Stimulated activated CD4-positive, alpha-beta T cell treated with anti-CD3 and anti-CD28 coated beads, Interleukin-4, amount 100 ng/mL, for 4 hours (primary cell): ENCODE measurements at places on chromosomes 16 and 17.
A peak's percentile ranks its signal among the peaks of the same experiment; 100 is the strongest.

GRCh38 chr16:75024594-75024993 lies 25.8 kb downstream of the ZNRF1 start:
- DNase-seq = no peak

- DNase-seq = no peak
These were observed 83.1 kb downstream of the NT5M start for GRCh38 chr17:17386094-17386800.

DNA sequence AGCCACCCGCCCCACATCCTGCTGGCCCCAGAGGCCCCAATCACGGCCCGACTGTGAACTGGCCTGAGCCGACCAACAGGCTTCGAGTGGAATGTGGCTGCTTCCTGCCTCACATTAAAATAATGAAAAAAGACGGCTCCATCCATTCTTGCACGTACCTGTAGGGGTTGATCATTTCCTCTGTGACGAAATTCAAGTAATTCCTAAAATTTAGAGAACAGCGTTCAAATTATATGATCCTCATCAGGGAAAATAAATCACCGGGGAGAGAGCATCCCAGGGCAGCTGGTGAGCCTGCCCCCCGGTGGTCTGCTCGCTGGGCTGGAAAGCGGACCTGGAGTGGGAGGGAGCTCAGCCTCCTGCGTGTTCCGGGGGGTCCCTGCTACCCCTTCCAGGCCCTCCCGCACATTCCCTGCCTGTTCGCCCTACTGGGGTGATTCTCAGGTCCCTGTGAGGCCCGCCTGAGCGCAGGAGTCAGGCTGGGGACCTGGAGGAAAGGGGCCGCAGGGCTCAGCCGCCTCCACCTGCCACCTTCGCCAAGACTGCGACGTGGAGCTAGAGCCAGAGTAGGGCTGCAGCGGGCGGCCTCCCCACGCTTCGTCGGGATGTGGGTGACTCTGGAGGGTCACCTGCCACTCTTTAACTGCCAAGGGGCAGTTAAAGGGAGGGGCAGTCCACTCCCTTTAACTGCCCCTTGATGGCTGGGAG lies 28.9 kb downstream of the SLC7A5 start:
- no peak for DNase-seq

- no peak for DNase-seq
These were observed 301.2 kb downstream of the MAP2K6 start for GRCh38 chr17:69715656-69716055.

DNA sequence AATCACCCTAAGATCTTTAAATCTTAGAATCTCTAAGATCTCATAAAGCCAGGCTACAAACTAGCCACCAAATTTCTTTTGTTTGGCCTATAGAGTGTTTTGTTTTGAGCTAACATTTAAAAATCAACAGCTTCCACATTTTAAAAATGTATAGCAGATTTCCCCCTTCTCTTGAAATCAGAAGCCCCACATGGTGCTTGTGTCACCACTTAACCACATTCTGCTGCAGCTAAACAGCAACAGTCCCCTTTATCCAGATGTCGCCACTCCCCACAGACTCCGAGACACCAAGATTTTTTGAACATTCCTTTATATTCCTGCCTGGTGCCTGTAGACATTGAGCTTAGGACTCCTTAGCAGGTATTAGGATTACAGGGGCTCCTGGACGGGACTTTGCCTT lies 16.0 kb downstream of the GUCY2D start:
- no peak for DNase-seq

DNA sequence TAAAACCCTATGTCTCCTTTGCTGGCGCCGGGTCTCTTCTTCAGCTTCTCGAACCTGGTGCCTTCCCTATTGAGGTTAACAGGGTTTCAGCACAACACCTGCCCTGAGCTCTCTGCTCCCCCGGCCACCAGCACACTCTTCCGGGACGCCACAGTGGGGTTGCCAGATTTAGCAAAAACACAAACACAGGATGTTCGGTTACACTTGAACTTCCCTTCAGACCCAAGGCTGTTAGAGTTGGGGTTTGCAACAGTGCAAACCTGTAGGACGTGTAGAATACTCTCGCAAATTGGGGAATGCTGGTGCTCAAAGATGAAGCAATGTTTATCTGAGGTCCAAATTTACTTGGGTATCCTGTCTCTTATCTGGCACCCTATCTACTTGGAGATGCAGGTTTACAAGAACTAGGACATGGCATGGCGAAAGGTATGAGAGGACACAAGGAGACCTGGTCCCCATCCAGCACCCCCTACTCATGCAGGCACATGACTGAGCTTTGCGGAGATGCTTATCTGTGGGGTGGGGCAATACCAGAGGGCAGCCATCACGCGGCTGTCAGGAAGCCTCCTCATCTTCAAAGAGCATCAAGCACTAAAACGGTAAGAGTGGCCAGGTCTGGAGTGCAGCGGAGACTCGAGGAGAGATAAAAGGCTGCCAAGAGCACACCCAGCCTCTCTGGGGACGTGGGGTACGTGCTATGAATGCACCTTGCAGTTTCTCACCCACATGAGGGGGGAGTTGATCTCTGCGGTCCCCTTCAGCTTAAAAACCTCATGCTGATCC lies 52.8 kb downstream of the SDK2 start:
- peak; percentile 21 for DNase-seq

DNA sequence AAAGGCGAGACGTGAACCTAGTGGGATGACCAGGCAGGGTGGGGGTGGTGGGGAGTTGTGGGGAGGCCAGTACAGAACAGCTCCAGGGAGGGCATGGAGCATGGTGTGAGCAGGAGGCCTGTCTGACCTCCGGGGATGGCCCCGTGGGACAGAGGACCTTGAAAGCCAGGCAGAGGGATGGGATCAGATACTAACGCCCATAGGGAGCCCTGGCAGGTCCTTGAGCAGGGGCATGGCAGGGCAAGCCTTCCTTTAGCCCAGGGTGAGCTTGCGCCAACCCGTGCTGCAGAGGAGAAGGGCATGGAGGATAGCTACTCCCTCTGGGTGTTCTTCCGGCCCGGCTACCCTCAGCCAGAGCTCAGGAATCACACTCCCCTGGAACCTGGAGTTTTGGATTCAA lies 35.3 kb downstream of the TMEM235 start:
- no peak for DNase-seq

- no peak for DNase-seq
These were observed 8.5 kb downstream of the ITGA3 start for GRCh38 chr17:50064253-50065001.

GRCh38 chr17:3316836-3317235 lies 18.7 kb upstream of the OR3A1 start:
- DNase-seq = no peak

DNA sequence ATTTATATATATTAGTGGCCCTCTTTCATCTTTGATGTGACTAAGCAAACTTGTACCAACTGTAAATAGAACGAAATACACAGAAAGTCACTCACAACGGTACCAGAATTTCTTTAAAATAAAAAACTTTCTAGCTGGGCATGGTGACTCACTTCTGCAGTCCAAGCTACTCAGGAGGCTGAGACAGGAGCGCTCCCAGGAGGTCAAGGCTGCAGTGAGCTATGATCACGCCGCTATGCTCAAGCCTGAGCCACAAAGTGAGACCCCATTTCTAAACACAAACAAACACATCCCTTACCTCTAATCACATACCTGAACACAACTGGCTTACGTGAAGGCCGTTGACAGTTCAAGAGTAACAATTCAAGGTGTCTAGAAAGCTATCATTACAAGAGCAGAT lies 29.7 kb downstream of the STAT5B start:
- DNase-seq = no peak

GRCh38 chr17:41498276-41498675 lies 7.1 kb downstream of the KRT13 start:
- DNase-seq = no peak

DNA sequence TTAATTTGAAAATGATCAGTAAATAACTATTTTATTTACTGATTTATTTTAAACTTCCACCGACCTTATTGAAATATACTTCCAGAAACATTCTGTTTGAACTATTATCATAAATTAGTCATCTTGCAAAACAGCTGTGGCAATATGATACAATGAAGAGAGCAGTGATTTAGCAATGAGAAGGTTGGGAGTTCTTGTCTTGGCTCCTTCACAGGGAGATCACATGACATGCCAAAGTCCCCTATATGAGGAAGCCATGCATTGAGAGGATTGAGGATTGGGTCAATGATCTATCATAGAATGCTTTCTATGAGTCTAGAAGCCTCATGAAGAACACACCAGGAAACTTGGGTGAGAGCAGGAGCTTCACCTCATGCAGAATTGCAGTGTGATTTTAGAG lies 222.7 kb downstream of the LGALS9B start:
- DNase-seq = no peak

GRCh38 chr17:33933576-33933975 lies 321.5 kb upstream of the CCL2 start:
- DNase-seq = no peak

GRCh38 chr16:54052271-54052670 lies 234.3 kb downstream of the IRX3 start:
- no peak for DNase-seq

DNA sequence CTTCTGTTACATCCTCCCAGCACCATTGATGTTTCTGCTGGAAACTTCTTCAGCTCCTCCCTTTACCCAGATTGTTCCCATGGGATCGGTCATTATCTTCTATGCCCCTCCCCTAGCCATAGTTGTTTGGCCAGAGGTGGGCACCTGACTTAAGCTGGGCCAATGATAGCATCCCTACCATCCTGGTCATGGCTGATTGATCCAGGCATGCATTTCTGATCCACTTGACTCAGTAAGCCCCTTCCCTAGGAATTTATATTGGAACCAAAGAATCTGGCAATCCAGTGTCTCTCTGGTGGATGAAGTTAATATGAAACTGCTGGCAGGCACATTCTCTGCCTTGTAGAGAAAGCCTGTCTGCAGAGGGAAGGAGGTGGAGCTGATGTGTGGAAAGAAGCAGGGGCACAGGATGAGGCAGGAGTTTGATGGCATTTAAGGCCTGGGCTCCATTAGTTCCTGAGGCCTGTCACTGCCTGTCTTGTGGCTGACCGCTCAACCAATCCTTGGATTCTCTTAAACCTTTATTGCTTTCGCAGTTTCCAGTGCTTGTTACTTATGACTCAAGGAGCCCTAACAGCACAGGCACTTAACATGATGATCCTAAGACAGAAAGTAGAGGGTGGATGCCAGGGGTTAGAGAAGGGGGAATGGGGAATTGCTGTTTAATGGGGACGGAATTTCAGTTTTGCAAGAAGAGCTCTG lies 152.4 kb downstream of the ABCC12 start:
- DNase-seq = no peak

- DNase-seq = no peak
These were observed 72.5 kb upstream of the ALOX12 start for GRCh38 chr17:6923385-6923784.

GRCh38 chr16:72291121-72291520 lies 119.2 kb upstream of the PMFBP1 start:
- no peak for DNase-seq

DNA sequence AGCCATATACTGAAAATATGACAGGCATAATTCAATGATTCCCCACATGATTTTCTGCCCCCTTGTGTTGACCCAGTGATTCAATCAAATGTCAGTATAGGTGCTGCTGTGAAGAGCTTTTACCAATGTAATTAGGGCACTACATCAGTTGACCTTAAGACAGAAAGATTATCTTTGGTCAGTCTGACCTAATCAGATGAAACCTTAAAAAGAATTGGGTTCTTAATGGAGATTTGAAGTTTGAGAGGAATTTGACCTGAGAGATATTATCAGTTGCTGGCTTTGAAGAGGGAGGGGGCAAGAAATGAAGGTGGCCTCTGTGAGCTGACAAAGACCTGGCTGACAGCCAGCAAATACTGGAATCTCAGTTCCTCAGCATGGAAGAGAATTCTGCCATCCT lies 358.7 kb upstream of the CA10 start:
- DNase-seq = no peak

DNA sequence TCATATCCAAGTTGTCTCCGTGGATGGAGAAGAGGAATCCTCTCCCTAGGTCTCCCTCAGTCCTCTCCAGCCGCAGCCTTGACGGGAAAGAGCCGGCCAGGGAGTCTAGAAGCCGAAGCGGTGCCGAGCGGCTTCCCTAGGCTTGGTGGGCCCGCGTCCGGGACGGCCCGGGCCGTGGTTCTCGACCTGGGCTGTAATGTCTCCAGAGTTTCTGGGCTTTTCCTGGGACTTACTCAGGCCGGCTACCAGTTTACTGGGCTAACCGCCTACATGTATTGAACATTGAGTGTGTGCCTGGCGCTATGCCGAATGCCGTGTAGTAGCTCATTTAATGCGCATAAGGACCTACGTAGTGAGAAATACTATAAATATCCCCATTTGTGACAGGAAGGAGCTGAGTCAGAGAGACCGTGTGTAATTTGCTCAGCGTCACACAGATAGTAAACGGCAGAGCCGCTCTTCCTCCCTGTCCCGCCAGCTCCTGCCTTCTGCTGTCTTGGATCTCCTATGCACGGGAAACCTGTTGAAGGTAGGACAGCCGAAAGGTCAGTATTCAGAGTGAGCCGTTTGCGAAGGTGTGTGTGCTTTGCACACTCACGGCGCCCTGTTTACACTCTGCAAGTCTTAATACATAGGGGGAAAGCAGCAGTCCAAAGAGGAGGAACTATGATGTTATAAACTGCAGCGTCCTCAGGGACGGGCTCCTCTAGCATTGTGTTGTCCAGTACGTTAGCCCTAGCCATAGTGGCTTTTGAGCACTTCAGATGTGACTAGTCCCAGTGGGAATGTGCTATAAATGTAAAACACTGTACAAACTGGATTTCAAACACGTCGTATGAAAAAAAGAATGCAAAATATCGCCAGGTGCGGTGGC lies 723 bp upstream of the SPAG5 start:
- DNase-seq = peak; percentile 72

DNA sequence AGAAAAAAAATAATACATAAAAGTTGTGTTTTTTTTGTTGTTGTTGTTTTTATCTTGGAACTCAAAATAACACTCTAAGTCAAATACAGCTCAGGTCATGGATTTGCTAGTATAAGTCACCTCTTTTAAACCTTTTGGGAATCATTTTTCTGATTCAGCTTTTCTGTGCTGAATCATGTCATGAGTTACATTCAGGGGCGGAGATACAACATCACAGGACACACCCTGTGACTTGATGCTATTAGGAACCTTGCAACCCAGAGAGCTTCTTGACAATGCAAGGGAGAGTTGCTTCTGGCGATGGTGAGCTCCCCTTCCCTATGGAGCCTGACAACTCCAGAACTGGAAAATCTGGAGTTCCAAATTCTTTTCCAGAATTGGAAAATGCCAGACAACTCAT lies 358.3 kb upstream of the C16orf82 start:
- DNase-seq = no peak

GRCh38 chr16:48524348-48525200 lies 85.4 kb downstream of the N4BP1 start:
- DNase-seq = no peak

- no peak for DNase-seq
These were observed 46.9 kb downstream of the NFATC3 start for GRCh38 chr16:68131813-68132706.

GRCh38 chr16:15509593-15510535 lies 75.5 kb downstream of the BMERB1 start:
- no peak for DNase-seq
